HepG2 (cell line): ENCODE measurements at places on chromosomes 4 and X.

GRCh38 chr4:109301651-109302360 is 652 bp downstream of the COL25A1 start:
- no peak for DNase-seq

GRCh38 chr4:140311257-140311835 is 62.1 kb upstream of the SCOC start:
- DNase-seq = no peak

GRCh38 chr4:79174490-79175252 is 151.2 kb downstream of the NAA11 start:
- DNase-seq = no peak

DNA sequence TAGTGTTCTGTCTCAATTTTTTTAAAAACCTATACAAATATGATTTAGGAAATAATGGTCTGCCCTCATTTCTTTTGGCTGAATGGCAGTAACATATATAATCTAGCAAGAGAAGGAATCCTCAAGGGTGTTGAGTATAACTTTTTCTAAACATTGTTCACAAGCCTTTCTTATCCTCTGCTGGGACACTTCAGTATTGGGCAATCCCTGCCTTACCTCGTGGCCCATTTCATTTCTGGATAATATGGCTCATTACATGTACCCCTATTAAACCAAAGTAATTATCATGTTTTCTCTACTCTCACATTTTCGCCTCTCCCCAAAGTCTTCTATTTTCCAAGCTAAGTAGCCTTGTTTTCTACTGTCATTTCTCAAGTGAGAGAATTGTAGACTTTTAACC is 110.8 kb upstream of the STIM2 start:
- no peak for DNase-seq

- no peak for DNase-seq
Observed at GRCh38 chrX:10749113-10749512, 128.7 kb upstream of the MID1 start.

DNA sequence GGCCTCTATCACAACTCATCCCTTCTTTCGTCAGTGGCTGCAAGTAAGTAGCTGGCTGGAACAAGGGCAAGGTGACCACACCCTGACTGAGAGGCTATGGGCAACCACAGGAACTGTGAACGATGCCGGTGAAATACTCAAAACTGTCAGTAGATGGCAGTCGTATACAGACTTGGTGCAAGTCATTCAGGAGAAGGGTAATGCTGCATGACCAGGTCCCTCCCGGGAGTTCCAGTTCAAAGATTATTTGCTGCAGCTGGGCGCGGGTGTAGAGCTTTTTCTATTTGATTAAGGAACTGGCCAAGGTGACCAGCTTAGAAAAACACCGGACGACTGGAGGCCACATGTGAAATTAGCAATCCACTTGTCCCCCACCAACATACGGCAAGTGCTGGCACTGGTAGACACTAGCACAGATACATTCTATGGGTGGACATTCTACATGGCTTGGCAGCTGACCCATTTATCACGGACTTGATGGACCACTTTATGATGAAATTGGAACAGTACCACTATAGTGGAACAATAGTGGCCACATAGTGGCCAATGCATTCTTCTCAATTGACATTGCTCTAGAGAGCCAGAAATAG is 726.6 kb downstream of the TRAM1L1 start:
- peak; percentile 82 for DNase-seq
